ENCODE measurements at places on chromosomes 2 and 18.

DNA sequence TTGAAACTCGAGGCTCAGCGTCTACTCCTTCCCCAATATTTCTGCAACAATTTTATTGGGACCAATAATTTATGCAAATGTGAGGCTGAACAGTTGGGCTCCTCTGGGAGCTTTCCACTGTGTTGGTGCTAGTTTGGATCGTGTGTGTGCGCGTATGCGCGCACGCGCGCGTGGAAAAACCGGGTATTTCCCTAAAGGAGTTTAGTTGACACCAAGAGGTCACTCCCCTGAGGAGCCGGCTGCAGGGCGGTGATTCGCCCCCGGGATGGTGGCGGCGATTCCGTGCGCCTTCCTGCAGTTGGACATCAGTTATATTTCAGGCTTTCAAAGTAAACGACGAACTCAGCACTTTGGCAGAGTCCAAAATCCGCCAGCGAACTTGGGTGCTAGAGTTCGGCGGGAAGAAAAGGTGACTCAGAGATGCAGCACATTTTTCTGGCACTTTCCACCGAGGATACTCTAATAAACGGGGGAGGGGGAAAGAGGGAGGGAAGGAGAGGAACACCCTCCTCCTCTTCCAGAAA lies 186.5 kb upstream of the FANCL start:
- DNase-seq, result peak; percentile 78

GRCh38 chr18:21830532-21830931 lies 89.9 kb downstream of the MIB1 start:
- peak; percentile 4 for DNase-seq

GRCh38 chr2:136957044-136957443 lies 191.7 kb downstream of the THSD7B start:
- DNase-seq, result no peak

- no peak for DNase-seq
These were observed 24.3 kb downstream of the CRIM1 start for GRCh38 chr2:36379710-36380448.

GRCh38 chr2:144378551-144378950 lies 141.4 kb downstream of the ZEB2 start:
- no peak for DNase-seq

DNA sequence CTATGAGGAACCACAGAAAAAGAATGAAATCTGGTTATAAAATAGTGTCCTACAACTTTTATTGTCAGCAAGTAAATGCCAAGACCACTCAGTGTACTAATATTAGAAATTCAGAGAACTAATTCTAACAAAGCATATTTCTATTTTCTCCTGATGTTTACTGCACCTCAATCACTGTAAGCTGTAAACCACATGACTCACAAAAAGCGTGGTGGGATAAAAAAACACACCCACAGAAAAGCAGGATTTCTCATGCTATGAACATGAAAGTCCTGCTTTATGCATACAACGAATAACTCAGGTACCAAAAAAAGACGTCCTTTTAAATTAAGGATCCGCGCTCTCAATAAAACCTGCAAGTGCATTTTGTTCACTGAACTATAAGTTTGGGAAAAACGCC lies 797 bp downstream of the TXNL4A start:
- DNase-seq, result no peak

DNA sequence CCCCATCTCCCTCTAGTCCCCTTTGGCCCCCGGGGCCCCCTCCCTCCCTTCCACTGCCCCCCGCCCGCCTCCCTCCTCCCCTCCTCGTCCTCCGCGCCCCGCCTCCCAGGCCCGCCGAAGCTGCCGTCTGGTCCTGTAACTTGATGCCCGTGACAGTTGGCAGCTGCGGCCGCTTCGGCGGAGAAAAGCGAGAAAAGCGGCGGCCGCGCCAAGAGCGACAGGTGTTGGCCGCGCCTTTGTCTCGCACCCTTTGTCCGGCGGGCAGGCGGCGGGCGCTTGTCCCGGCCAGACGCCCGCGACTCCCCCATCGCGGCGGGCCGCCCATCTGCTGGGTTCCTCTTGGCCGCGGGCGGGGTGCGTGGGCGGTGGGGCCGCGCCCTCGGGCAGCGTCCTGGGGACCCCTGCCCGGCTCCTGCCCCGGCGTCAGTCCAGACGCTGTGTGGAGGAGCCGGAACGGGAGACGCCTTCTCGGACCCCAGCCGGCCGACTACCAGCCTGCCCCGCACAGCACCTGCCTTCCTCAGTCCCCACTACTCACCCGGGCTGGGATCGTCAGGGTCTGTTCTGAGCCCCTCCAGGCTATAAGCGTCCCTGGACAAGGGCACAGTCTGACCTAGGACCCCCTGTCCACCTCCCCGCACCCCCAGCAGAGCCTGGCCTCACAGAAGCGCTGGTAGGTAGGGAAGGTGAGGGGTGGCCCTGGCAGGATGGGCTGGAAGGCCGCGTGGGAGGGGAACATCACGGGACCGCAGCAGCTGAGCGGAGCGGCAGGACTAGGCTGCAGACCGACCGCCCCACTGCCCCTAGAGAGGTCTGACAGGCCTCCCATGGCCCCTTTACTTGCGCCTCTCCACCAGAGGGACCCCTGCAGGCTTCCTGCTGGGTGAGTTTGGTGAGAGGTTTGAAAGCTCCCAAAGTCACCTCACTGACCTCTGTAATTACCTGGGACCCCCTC lies 1.2 kb upstream of the HES6 start:
- peak; percentile 91 for DNase-seq

- DNase-seq, result no peak
These were observed 37.6 kb downstream of the RMC1 start for GRCh38 chr18:23540867-23541266.

GRCh38 chr2:5589183-5589582 lies 103.0 kb upstream of the SOX11 start:
- peak; percentile 11 for DNase-seq

GRCh38 chr18:48785091-48785614 lies 165.6 kb downstream of the SMAD7 start:
- no peak for DNase-seq

- no peak for DNase-seq
These were observed 462.4 kb upstream of the ACVR2A start for GRCh38 chr2:147382322-147382948.

GRCh38 chr2:3079959-3080948 lies 297.4 kb downstream of the EIPR1 start:
- no peak for DNase-seq

DNA sequence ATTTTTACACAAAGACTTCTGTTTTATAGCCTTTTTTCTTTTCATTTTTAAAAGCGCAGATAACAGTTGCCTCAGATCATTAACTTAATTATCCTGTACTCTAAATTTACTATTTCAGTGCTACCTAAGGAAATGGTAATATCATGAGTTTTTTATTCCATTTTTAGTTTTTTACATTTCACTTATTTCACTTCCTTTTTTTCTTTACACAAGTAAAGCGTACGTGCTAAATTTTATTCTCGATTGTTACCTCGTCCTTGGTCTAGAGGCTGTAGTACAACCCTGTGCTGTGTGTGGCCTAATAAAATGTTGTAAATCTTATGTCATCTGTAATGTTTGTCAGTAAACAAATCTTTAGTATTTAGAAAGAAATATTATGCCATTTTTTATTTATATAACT lies 49.2 kb downstream of the CRIM1 start:
- no peak for DNase-seq

DNA sequence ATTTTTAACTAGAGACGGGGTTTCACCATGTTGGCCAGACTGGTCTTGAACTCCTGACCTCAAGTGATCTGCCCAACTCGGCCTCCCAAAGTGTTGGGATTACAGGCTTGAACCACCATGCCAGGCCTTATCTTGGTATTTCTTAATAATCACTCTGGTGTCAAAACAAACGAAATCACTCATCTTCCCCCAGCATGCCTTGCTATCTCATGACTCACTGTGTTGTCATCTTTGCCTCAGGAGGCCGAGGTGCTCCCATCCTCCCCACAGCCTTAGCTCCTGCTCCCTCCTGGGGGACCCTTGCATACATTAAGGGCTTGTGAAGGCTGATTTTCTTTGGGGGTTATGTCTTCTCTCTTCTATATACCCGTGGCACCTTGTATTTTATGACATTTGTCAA lies 250.1 kb upstream of the DPP10 start:
- DNase-seq, result peak; percentile 71

GRCh38 chr2:226187156-226187555 lies 612.5 kb downstream of the IRS1 start:
- no peak for DNase-seq

DNA sequence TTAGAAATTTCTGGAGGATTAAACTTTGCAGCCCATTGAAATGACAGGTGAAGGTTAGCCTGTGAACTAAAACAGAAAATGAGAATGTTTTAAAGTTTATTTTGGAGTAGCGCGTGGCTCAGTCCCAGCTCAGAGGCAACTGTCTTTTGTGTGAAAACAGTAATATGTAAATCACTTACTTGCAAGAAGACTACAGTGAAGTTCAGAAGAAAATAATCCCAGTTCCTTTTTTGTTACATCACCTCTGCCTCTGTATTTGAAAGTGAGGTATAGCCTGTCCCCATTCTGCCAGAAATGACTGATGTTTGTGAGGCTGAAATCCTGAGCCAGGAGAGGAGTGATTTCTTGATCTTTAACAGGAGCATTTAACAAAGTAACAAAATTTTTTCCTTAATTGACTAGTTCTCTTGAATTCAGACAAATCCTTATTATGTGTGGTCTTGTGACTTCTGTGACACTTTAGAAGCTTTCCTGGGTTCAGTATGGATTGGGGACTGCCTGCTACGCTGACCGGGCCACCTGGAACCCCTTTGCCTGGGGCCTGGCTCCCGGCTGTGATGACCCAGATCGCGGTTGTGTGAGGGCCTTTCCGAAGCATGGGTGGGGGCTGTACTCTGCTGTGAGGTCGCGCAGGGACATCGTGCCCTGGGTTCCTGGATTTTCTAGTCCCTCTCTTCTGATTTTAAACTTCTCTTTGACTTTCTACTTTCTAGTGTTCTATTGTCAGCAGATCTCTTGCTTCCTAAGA lies 24.3 kb downstream of the TRAPPC12 start:
- no peak for DNase-seq

DNA sequence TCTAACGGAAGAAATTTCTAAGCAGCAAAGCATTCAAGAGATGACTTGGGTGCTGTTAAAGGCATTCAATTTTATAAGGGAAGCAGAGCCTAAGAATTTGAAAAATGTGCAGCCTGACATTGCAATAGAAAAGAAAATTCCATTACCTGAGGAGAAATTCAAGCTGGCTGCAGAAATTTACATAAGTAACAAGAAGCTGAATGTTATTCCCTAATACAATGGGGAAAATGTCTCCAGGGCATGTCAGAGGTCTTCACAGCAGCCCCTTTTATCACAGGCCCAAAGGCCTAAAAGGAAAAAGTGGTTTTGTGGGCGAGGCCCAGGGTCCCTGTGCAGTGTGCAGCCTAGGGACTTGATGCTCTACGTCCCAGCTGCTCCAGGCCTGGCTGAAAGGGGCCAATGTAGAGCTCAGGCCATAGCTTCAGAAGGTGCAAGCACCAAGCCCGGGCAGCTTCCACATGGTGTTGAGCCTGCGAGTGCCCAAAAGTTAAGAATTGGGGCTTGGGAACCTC lies 306.7 kb downstream of the RDH14 start:
- peak; percentile 58 for DNase-seq

DNA sequence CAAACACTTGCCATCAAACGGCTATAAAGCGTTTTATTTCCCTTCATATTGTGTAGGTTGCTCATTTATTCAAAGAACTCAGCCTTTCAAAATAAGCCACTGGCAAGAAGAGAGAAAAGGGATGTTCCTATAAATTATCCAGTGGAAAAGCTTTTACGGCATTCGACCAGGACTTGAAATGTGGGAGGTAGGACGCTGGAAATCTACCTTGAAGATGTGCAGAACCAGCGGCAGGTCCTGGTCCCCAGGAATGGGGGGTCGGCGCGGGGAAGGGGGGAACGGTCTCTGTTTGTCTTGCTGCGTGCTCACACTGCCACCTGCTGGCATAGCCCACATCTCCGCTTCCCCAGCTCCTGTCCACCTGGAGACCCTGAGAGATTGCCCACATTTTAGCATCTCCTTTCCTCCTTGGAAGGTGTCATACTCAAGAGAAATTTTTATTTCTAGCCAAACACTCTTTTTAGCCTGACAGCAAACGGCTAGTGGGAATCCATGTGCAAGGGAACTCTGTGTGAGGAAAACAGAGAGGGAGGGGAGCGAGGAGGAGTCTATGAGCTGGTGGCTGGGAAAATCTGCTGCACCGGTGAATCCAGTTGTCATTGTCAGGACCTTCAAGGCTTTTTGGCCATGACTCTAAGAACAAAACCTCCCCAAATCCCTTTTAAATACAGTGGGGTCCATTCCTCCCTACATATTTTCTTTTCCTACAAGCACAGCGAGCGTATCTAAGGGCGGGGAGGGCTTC lies 349.0 kb upstream of the PKDCC start:
- peak; percentile 47 for DNase-seq

- DNase-seq, result no peak
These were observed 619 bp upstream of the FAM168B start for GRCh38 chr2:131093696-131094462.

DNA sequence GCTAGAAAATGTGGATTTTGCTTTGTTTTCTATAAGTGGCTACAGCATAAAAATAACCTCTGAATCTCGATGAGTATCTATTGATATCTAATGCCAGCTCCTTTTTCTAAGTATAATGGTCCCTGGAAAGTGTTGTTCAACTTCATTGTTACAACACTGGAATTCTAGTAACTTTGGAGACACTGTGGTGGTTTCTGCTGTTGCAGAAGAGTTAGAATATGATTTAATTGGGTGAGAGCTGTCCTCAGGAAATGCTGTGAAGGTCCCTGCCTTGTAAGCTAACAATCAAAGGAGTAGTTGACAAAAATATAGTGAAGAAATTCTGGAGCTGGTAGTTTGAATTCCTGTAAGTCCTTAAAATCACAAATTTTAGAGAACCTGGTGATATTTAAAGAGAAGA lies 62.1 kb downstream of the C18orf63 start:
- DNase-seq, result no peak

- peak; percentile 89 for DNase-seq
These were observed 21.5 kb upstream of the ALKAL2 start for GRCh38 chr2:309148-309953.

DNA sequence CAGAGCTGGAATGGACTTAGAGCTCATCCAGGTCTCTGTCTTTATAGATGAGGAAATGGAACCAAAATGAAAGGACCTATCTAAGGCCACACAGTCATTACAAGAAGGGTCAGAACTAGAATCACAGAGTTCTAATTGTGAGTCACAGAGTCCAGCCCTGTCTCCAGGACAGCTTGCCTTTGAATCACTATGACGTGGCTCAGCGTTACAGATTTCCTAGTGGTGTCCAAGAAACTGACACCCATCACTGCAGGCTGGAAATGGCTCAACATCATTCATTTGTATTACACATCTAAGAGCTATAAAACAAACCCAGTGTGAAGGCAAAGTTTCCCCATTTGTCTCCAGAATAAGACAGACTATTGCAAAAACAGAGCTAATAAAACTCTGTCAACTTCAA lies 164.3 kb upstream of the SIX2 start:
- DNase-seq, result no peak

GRCh38 chr2:240935103-240935876 lies 29.2 kb downstream of the CROCC2 start:
- DNase-seq, result no peak

GRCh38 chr18:67783196-67783946 lies 266.9 kb upstream of the DSEL start:
- DNase-seq, result peak; percentile 75

- DNase-seq, result no peak
These were observed 113.5 kb downstream of the DSC3 start for GRCh38 chr18:30929065-30929464.
